T-helper 22 cell (primary cell): ENCODE measurements at places on chromosomes 3 and 15.

GRCh38 chr3:40299130-40299720, 10.3 kb upstream of the EIF1B start:
- no peak for DNase-seq

DNA sequence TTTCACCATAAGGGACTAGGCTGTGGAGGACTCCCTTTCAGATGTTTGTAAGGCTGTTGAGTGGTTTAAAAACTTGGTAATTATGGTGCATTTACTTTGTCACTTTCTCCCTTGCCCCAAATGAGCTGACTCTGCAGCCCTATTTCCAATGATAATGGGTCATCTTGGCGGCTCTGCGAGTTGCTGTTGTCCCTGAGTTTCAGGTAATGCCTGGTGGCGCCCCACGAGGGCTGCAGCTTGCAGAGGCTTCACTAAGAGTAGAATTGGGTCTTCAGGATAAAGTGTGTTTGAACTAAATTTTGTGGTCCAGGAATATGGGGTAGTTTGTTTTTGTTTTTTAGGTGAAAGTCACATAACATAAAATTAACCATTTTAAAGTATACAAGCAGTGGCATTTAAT, 450.1 kb upstream of the CFAP20DC start:
- no peak for DNase-seq

- no peak for DNase-seq
Observed at GRCh38 chr3:191901741-191902140, 440.8 kb downstream of the PYDC2 start.

- no peak for DNase-seq
Observed at GRCh38 chr3:162769564-162769963, 1273.0 kb downstream of the OTOL1 start.

DNA sequence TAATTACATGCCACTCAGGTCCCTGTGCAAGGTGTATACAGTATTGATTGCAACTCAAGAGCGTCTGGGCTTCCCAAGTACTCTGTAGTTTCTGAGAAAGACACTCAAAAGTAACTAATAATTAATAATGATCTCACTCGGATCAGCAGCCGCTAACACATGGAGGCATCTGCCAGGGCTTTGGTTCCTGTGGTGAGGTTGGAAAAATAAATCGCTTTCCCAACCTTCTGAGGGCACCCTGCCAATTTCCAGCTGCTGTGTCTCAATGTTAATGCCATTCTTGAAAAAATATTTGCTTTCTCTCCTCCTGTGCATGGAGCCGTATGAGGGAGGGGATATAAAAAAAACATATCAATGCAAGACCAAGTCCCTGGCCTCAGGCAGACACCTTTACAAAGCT, 116.5 kb upstream of the SLC2A2 start:
- no peak for DNase-seq

DNA sequence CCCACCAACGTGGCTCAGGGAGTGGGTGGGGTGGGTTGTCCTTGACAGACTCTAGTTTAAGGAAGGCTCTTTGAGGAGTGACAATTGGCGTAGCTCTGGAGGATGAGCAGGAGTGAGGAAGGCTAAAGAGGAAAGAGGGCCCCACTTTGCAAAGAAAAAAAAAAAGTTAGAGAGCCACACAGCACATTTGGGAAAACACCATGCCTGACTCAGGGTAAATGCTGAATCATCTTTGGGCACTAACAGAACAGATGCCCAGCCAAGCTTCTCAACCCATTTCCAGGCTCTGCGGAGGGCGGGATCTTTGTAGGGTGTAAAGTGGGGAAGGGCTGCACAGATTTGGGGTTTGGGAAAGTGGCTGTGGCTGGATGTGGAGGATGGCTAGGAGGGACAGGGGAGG, 179.1 kb upstream of the RGMA start:
- DNase-seq = no peak

DNA sequence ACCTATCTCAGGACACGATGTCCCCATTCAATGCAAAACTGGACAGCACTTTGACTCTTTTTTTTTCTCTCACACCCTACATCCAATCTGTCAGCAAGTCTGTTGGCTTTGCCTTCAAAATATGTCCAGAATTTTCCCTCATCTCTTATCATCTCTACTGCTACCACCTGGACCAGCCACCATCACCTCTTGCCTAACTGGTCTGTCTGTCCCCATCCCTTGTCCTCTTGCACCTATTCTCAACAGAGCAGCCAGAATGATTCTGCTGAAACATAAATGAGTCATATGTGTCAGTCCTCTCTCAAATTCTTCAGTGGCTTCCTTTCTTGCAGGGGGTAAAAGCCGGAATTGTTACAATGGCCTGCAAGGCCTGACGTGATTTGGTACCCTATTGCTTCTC, 105.8 kb downstream of the CYP19A1 start:
- DNase-seq = no peak

DNA sequence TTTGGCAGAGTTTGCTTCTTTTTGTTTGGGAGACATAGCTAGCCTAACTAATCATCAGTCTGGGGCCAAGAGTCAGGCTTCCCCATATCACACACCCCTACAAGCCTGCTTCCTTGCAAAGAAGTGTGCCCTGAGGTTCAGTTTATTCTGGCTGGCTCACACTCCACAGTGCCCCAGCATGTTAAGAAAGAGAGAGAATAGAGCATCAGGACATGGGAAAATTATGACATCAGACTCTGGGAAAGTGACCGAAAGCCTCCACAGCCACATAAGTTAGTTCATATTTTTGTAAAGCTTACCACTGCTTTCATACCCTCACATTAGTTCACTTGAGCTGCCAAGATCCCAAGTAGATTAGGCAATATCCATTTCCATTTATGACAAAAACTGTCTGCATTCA, 63.0 kb upstream of the CFAP161 start:
- DNase-seq = no peak

DNA sequence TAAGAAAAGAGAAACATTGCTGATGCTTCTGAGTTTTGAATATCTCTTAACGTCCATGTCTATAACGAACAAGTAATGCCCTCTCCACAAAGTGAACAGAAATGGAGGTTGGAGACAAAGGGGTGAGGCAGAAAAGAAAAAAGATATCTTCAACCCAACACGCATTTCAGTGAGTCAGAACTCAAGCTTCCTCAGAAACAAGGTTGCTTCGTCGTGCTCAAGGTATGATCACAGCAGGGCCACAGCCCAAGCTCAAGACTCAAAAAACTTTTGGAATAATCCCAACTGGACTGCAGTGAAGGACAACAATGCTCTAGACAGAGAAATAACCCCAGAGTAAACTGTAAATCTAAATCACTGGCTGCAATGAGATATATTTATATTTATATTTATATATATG, 18.9 kb downstream of the WNT5A start:
- no peak for DNase-seq

DNA sequence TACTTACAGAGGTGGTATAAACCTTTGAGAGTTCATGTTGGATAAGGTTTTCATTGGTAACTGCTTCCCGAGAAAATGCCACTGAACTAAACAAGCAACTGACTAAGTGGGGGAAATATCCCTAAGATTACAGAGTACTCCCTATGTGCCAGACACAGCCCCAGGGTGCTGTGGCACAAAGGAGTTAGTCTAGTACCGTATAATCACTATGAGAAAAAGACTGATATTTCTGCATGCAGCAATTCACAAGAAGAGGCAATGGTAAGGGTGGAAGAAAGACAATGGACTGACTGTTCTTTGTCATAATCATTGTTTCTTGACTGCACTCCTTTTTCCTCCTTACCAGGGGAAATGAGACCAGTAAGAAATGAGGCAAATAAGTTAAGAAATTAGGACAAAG, 20.0 kb upstream of the SLC25A26 start:
- DNase-seq = no peak

DNA sequence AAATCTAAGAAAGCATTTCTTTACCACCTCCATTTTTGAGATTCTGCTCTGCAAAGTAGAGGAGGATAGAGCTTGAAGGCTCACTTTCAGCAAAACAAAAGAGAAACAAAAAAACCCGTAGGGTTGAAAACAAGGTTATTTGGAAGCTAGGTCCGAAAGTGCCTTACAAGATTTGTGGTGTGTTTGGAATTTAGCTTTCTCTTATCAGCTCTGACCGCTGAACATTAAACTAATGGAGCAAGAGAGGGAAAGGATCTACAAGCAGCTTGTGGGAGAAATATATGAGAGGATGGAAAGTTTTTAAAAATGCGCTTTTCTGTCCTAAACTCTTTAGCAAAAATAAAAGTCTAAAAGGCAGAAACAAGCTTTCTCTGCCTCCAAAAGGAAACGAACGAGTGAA, 545.5 kb downstream of the NTRK3 start:
- DNase-seq = no peak

DNA sequence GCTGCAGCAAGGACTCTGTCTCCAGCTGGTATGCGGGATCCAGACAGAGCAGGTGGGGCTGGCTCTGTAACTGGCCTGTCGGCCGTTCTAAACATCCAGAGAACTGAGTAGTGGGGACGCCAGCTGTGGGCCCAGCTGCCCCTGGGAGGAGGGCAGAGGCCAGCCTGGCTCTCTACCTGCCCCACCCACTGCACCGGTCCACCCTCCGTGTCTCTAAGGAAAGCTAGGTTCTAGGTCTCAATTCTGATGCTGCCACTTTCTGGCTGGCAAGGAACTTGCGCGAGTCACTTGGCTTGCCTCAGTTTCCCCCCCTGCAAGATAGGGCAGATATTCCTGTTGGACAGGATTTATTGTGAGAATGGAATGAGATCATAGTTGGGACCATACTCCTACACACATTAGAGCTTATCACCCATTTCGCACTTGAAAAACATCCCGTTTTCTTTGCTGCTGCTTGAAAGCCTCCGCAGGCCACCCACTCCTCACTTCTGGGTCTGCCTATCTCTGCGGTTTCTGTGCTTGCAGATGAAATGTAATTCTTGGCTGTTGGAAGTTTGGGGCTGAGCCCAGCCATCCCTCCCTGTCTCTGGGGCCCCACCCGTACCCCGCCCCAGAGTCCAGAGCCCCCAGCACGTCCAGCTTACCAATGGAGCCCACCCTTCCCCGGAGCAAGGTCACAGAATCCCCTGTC, 65.8 kb downstream of the IQSEC1 start:
- DNase-seq = no peak

GRCh38 chr3:56291953-56292352, 176.3 kb downstream of the ERC2 start:
- DNase-seq = no peak

DNA sequence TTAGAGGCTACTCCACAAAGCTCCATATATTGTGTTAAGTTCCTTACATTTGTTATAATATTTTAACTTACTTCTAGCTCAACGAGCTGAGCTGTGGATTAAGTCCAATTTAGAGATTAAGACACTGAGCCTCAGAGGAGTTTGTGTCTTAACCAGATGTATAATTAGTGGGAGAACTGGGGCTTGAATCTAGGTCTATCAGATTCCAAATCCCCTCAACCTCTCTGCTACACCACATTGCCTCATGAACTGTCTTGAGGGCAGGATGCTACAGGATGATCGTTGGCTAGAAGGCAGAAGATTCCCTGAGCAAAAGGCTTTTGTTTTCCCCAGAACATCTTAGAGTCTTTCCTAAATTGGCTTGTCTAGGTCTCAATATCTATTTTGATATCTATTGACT, 890.8 kb downstream of the NAALADL2 start:
- DNase-seq = no peak

DNA sequence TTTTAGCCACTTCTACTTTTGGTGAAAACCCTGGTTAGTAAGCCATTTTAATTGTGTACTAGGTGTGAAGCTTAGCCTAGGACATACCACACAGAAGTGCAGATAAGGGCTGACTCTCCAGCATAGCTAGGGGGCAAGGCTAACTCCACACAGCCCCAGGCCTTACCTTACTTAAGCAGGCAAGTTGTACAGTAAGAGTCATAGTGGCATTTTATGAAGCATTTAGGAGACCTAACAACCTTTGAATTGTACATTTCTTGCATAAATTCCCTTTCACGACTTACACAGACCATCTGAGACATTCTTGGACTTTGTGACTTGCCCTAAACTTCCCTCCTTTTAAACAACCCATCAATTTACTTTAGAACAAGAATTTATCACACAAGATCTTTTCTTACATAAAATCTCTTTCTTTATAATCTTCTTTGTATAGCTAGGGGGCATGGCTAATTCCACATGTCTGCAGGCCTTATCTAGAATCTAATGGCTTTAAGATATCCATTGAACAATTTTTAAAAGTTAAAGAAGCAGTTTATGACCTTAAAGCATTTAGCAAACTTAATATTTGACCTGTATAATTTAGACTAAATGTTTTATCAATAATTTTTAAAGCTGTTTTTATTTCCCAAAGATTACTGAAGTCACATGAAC, 18.7 kb upstream of the SKIL start:
- no peak for DNase-seq
